ENCODE measurements at places on chromosomes 2 and 18.

DNA sequence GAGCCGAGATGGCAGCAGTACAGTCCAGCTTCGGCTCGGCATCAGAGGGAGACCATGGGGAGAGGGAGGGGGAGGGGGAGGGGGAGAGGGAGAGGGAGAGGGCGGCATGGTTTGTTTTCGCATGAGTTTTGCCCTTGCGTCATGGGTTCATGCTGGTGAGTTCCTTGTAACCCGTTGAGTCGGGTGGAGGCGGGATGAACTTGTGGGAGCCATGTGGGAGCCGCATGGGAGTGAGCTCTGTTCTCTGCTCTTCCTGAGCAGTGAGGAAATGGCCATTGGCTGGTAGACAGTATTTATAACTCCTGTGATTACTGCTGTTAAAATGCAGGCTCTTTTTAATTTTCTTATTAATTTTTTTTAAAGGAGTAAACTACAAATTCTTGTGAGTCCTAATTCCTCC is 108.0 kb downstream of the CEP192 start:
- H3K27ac ChIP-seq = no peak overlapping the region
- H3K36me3 ChIP-seq = peaks cover 70% of the 10 kb centered on the region
- DNase-seq = no peak
- no peaks in the 10 kb centered on the region for H3K4me1 ChIP-seq

DNA sequence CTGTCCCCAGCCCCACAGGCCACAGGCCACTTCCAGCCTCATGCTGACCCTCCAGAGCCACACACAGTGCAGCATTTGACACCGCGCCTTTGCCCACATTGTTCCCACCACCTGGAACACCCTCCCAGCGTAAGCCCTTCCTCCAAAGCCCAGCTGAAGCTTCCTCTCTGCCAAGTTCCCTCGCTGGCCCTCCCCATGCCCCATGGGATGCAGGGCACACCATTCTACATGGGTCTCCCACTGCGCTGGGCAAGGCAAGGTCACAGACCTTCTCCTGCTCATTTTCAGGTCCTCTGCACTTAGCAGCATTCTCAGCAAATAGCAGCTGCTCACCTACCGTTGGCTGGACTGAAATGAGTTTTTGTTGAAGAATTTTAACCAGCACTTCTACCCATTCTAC is 455.5 kb downstream of the EIPR1 start:
- no peaks in the 10 kb centered on the region for H3K36me3 ChIP-seq
- no peak overlapping the region for H3K27ac ChIP-seq
- H3K4me1 ChIP-seq = no peaks in the 10 kb centered on the region
- no peak for DNase-seq
- H3K4me3 ChIP-seq = no peak overlapping the region

DNA sequence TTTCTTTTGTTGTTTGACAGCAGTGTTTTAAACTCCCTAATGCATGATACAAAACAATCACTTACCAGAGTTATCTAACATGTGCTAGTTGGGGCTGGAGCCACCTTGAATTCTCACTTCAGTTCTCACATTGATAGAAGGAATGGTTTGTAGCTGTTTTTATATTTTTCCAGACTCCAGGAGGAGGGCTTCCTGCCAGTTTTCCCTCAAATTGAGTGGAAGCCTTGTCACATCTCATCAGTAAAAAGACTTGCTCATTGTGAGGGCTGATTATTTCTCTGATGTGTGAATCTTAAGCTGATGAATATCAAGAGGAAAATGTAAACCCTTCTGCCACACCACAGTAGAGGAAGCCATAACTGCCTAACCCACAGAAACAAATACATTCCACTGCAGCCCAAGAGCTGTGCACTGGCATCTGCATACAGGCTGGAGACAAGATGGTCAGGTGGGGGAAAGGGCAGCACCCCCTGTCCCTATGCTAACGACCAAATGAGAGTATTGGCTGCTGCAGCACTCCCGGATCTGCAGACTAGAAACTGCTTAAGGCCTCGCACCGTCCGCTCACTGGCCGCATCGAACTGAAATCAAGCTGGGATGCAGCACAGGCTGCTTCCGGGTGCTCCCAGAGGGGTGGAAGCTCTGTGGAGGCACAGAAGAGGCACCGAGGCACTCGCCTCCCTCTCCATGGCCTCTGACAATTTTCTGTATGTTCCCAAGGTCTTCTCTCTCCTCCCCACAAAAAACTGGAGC is 73.7 kb upstream of the TPO start:
- peaks cover 3% of the 10 kb centered on the region for H3K27me3 ChIP-seq
- no peaks in the 10 kb centered on the region for H3K4me1 ChIP-seq
- no peaks in the 10 kb centered on the region for H3K36me3 ChIP-seq
- H3K27ac ChIP-seq = no peak overlapping the region

- no peak for DNase-seq
- no peaks in the 10 kb centered on the region for H3K4me1 ChIP-seq
- H3K27me3 ChIP-seq = no peaks in the 10 kb centered on the region
- no peak overlapping the region for H3K4me3 ChIP-seq
- H3K36me3 ChIP-seq = no peaks in the 10 kb centered on the region
Observed at GRCh38 chr2:240308111-240308651, 127.3 kb upstream of the GPC1 start.

DNA sequence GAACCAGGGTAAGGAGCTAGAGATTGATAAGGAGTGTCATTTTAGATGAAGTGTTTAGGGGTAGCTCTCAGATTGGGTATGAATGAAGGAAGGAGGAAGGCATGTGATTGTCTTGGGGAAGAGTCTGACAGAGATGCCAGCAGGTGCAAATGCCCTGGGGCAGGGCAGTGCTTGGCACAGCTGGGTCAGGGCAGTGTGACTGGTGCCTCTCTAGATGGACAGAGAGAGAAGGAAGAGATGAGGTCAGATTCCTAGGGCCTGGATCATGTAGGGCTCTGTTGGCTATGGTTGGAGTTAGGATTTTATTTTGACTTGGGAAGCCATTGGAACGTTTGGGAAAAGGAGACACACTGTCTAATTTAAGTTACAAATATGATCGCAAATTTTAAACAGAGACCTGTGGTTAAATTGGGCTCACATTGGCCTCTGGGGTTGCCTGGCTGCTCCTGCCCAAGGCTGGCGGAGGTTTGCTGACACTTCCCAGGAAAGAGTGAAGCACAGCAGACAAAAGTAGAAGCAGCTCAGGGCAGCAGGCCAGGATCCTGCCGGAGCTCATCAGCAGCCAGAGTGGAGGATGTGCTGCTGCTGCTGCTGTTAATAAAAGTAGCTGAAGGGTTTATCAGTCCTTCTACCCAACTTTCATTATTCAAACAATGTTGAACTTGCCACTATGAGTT is 32.7 kb upstream of the FHL2 start:
- H3K4me1 ChIP-seq = peaks cover 9% of the 10 kb centered on the region
- H3K36me3 ChIP-seq = no peaks in the 10 kb centered on the region
- peaks cover 12% of the 10 kb centered on the region for H3K27me3 ChIP-seq
- DNase-seq = no peak

DNA sequence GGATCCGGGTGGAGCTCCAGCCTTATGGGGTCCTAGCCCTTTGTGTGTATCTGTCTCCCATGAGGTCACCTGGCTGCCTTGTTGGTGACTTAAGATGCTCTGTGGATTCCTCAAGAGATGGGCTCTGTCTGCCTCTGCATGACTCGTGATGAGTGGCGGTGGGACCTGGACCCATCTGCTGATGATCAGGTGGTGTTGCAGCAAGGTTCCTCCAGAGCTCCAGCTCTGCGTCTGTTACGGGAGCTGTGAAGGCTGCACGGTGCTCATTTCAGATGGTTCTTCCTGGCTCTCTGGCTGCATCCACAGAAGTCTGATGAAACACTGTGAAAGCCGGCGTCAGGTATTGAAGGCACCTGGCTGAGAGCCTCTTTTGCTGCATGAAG is 2.4 kb downstream of the AGAP1 start:
- H3K27me3 ChIP-seq = peaks cover 52% of the 10 kb centered on the region
- DNase-seq = no peak
- peaks cover 1% of the 10 kb centered on the region for H3K36me3 ChIP-seq
- peak overlapping the region; percentile 47 for H3K4me3 ChIP-seq

GRCh38 chr2:15565392-15565791 is 4.3 kb upstream of the NBAS start:
- peaks cover 6% of the 10 kb centered on the region for H3K27me3 ChIP-seq
- no peak for DNase-seq
- H3K4me3 ChIP-seq = no peak overlapping the region

- no peak for DNase-seq
- no peak overlapping the region for H3K27ac ChIP-seq
- no peaks in the 10 kb centered on the region for H3K36me3 ChIP-seq
Observed at GRCh38 chr2:105514576-105514975, 115.7 kb upstream of the FHL2 start.

GRCh38 chr2:137250401-137250800 is 485.1 kb downstream of the THSD7B start:
- no peaks in the 10 kb centered on the region for H3K36me3 ChIP-seq
- H3K27me3 ChIP-seq = no peaks in the 10 kb centered on the region
- H3K4me3 ChIP-seq = no peak overlapping the region
- DNase-seq = no peak

DNA sequence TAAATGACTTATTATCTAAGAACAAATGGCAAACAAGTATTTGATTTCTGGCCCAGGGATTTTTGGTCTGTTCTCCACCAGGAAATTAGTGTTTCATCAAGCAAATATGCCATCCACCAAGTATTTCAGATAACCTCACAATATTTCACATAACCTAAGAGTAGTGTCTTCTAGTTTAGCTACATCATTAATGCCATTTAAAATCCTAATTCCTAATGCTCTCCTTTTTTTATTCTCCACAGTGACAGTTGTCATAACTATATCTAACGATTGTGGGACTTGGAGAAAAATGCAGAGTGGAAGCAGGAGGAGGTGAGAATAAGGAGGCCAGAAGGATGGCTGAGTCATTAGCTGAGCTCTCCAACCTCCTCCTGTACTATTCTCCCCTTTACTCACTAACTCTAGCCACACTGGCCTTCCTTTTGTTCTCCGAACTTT is 58.5 kb upstream of the CTLA4 start:
- DNase-seq = no peak
- H3K4me1 ChIP-seq = peaks cover 81% of the 10 kb centered on the region
- H3K36me3 ChIP-seq = peaks cover 6% of the 10 kb centered on the region
- H3K27me3 ChIP-seq = peaks cover 2% of the 10 kb centered on the region

- H3K27me3 ChIP-seq = no peaks in the 10 kb centered on the region
- H3K4me3 ChIP-seq = no peak overlapping the region
- H3K27ac ChIP-seq = no peak overlapping the region
- H3K36me3 ChIP-seq = peaks cover 21% of the 10 kb centered on the region
- DNase-seq = no peak
Observed at GRCh38 chr2:168719446-168719845, 83.0 kb upstream of the NOSTRIN start.

DNA sequence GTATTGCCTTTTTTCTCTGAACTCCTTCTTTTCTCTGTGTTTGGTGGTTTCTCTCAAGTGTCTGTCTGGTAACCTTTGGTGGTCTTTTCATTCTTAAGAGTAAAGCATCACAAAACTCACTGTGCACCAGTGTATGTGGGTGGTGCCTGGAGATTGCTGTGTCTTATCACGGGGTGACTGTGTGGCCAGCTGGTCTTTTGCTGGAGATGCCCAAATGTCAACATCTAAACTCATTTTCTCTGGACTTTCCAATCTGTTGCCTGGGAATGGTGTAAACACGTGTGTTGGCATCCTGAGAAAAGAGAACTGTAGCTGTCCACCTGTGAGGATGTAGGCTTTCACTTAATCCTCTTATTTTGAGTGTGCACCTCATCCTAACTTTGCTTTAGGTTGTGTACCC is 323.2 kb downstream of the AGPS start:
- H3K27me3 ChIP-seq = peaks cover 1% of the 10 kb centered on the region
- DNase-seq = no peak
- no peak overlapping the region for H3K27ac ChIP-seq
- no peaks in the 10 kb centered on the region for H3K4me1 ChIP-seq
- no peak overlapping the region for H3K4me3 ChIP-seq
- H3K36me3 ChIP-seq = no peaks in the 10 kb centered on the region

DNA sequence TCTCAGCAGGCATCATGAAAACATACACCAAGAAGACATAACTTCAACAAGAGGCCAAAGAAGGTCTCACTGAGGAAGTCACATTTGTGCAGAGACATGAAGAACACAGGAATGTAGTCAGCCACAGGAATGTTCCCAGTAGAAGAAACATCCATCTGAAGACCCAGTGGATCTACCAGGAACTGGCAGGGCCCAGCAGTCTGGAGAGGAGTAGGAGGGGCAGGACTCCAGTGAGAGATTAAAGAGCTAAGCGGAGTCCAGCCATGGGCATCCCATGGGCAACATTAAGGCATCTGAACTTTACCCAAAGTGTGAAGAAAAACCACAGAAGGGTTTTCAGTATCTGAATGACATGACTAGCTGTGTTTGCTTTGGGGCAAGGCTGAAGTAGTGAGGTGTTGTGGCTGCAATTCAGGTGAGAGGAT is 103.1 kb downstream of the UPP2 start:
- H3K27ac ChIP-seq = no peak overlapping the region
- no peaks in the 10 kb centered on the region for H3K4me1 ChIP-seq
- H3K27me3 ChIP-seq = peaks cover 15% of the 10 kb centered on the region
- no peak for DNase-seq

DNA sequence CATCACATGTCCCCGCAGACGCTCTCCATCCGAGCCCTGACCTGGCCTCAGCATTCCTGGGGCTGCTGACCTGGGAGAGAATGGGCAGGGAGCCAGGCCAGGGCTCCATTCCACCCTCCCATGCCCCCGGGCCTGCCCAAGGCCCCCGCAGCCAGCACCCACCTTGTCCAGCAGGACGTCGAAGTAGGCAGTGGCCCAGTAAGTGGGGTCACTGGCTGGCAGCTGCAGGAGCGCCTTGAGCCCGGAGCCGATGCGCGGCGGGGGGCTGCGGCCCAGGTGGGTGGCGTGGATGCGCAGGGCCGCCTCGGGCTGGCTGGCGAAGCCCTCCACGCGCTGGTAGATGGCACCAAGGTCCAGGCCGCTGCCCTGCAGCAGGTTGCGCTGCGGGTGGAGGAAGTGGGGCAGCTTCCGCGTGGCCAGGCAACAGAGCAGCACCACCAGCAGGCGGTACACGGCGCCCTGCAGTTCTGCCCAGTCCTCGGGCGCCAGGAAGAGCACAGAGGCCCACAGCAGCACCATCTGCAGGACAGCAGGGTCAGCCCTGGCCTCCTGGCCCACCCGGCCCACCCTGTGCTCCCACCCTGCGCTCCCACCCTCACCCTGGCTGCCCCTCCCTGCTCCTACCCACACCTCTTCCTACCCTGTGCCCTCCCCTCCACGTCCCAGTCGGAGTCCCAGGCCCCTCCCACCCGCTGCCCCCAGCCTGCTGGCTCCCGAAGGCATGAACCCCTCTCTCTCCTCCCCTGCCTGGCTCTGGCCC is 7.6 kb downstream of the MAB21L4 start:
- DNase-seq = no peak
- no peaks in the 10 kb centered on the region for H3K4me1 ChIP-seq
- no peak overlapping the region for H3K27ac ChIP-seq
- H3K36me3 ChIP-seq = no peaks in the 10 kb centered on the region
- no peaks in the 10 kb centered on the region for H3K27me3 ChIP-seq

GRCh38 chr2:1561811-1562421 is 148.7 kb downstream of the TPO start:
- no peak overlapping the region for H3K27ac ChIP-seq
- no peaks in the 10 kb centered on the region for H3K27me3 ChIP-seq
- H3K36me3 ChIP-seq = no peaks in the 10 kb centered on the region
- peaks cover 12% of the 10 kb centered on the region for H3K4me1 ChIP-seq
- DNase-seq = no peak
- H3K4me3 ChIP-seq = no peak overlapping the region

Data from activated T-helper 1 cell treated with anti-CD3 and anti-CD28 coated beads, Interleukin-12 subunit alpha, Interleukin-12 subunit beta, Interleukin-2, Interleukin-4 antibody, amounts not matched to agents 30 ng/mL and 10 ng/mL and 1 ng/mL, durations not matched to agents 14 hours and 24 hours and 36 hours (primary cell).